ENCODE measurements at places on chromosomes 4 and X.

- no peak for DNase-seq
Measured at GRCh38 chrX:21741364-21741763, 16.6 kb downstream of the SMPX start.

DNA sequence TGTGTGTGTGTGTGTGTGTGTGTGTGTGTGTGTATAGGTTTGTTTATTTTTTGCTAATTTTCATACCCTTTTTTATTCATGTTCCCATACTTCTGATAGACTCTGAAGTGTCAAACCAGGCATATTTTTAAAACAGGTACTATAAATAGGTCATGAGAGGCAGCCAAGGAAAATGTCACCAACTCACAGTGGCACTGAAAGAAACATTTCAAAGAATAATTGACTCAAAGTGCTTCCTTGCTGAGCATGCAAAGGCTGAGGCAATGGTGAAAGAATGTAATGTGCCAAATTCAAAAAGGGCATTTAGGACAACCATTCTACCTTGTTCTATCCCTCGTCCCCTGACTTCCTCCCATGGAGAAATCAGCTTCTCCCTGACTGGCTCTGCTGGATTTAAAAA, 95.5 kb downstream of the EIF4E start:
- no peak for DNase-seq

DNA sequence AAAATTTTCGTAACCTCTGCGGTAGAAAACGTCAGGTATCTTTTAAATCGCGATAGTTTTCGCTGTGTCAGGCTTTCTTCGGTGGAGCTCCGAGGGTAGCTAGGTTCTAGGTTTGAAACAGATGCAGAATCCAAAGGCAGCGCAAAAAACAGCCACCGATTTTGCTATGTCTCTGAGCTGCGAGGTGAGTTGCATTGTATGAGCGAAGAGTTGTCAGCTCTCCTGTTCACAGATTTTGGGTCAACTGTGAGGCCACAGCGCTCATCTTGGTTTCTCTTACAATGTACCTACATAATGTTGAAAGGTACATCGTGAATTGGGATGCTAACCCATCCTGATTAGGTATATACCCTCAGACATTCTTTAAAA, 486 bp downstream of the CLCN3 start:
- no peak for DNase-seq

DNA sequence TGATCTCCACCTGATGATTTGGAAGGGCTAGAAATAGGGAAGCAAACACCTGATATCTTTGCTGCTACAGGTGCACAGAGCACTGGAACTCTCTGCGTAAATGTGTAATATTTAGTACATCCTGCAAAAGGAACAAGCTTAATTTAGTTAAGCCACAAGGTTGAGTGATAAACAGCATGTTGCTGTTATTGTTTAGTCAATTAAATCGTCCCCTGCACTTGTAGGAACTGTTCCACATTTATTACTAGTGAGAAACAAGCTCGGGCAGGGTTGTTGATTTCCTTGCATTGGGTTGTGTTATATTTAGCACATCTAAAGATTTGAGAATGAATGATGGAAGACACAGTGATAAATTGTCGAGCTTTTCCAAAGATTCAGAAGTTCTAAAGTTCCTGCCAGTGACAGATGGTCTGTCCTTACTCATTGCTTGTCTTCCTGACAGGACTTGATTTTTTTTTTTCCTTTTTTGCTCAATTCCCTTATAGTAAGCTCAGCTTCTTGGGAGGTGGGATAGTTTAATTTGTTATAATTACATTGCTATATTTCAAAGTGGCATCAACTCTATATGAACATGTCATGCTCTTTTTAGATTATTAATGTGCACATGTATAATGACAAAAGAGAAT, 627.0 kb upstream of the ATOH1 start:
- DNase-seq = no peak

- DNase-seq = no peak
Measured at GRCh38 chr4:145885666-145886065, 53.0 kb downstream of the ZNF827 start.

- no peak for DNase-seq
Measured at GRCh38 chrX:155953055-155953454, 44.4 kb upstream of the IL9R start.

DNA sequence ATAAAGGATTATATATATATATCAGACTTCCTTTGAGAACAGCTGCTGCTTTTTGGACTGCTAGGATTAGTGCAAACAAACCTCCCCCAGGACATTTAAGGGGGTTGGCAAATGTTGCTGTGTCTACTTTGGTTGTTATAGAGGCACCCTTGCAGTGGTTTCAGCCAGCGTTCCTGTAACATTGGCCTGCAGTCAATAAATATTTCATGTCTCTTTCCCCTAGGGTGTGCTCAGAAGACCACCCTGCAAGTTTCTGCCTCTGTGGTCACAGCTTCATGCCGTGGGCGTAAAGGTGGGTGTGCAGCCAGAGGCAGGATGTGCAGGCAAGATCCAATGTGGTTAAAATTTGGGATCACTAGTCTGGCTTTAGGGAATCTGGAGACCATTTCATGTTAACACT, 28.9 kb downstream of the FGF5 start:
- DNase-seq = no peak

- no peak for DNase-seq
Measured at GRCh38 chrX:130799393-130799792, 103.6 kb downstream of the ENOX2 start.

GRCh38 chr4:102843938-102844337, 16.6 kb upstream of the UBE2D3 start:
- DNase-seq = no peak

GRCh38 chr4:77989968-77990367, 67.2 kb upstream of the FRAS1 start:
- no peak for DNase-seq

GRCh38 chr4:100022792-100023222, 72.7 kb upstream of the H2AZ1 start:
- DNase-seq = no peak

DNA sequence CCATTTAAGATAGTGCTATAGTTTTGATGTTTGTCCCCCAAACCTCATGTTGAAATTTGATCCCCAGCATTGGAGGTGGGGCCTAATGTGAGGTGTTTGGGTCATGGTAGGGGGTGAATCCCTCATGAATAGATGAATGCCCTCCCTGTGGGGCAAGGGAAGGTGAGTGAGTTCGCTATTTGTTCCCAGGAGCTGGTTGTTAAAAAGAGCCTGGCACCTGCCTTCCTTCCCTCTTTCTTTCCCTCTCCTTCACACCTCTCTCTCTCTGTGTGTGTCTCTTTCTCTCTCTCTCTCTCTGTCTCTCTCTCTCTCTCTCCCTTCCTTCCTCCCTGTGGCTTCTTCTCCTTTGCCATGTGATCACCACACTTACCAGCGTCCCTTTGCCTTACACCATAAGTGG, 160.7 kb downstream of the AASDH start:
- DNase-seq = no peak

DNA sequence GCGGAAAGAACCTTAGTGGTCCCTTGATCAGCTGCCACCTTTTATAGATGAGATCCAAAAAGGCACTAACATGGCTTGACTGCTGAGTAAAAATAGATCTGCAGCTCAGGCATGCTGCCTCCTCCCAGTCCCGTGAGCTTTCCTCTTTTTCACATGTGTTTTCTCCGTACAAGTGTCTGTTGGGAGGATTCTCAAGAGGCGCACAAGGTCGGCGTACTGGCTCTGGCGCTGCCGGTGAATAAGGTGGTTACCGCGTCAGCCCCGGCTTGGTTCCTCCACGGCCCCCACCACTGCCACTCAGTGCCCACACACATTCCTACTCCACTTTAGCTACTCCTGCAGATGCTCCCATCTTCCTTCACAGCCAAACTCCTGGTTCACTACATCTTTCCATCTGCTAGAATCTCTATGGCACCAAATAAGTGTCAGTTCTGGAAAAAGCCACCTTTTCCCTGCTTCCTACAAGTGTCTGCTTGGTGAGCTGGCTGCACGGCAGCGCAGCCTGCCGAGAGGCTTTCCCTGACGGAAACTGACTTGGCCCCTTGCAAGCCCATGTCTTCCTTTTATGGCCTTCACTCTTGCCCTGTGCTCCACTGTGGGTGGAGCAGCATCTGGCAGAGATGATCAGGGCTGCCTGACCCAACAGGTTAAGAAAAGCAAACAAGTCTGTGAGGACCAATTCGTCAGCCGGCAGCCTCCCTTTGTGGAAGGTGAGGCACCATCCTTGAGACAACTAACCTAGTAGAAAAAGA, 99.8 kb downstream of the KLHL8 start:
- no peak for DNase-seq

GRCh38 chr4:683982-684622, 4.8 kb downstream of the SLC49A3 start:
- no peak for DNase-seq

DNA sequence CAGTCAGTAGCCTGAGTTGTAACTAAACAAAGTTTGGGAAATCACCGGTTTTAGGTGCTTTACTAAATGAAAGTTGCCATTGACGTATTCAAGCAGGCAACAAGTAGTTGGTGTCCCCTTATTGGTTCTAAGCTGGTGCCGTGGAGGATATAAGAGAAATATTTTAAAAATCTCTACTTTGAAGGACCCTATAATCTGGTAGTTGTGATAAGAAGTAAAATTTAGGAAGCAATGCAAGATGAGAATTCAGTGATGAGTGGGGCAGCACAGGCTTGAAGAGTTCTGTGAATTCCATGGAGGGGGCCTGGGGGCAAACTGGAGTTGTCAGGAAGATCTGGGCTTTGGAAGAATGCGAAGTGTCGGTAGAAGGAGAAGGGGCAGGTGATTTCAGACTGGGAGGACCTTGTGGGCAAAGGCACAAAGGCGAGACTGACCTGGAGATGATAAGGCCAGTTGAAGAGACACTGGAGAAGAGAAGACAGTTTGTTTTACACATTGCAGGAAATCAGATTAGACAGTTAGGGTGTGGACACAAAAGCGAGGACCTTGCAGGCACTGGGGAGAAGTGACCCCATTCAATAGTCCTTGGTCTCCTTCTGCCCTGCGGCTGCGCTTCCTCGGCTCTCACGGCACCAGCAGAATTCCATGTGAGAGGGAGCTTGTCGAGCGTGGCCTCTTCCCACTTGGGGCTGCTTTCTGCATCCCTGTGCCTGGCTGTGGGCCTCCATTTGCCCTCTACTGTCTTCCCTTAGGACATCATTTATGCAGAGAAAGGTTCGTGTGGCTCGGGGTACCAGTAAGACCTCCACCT, 1.3 kb downstream of the RHOH start:
- DNase-seq = no peak

DNA sequence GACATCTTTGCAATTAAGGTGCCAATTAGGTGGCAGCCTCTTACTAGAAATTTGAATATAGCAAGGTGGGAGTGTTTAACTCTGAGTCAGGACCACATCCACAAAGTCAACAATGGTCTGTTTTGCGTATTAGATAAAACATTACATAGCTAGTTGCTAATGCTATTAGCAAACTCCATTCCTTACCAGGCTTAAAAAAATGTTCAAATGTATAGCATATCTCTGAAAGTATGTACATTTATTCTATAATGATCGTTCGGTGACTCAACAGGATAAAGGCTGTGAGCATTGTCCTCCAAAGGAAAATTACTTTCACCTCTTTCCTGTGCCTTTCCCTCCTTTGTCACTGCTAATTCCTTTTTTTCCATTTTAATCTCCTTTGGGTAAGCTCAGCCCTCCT, 74.5 kb downstream of the SYTL5 start:
- DNase-seq = no peak
